BJ (cell line): ENCODE measurements at places on chromosomes 11 and 22. TPM values are rescaled to one million over a fixed set of nuclear protein-coding genes. Genes with fewer than 3 reads are reported as not detected.

DNA sequence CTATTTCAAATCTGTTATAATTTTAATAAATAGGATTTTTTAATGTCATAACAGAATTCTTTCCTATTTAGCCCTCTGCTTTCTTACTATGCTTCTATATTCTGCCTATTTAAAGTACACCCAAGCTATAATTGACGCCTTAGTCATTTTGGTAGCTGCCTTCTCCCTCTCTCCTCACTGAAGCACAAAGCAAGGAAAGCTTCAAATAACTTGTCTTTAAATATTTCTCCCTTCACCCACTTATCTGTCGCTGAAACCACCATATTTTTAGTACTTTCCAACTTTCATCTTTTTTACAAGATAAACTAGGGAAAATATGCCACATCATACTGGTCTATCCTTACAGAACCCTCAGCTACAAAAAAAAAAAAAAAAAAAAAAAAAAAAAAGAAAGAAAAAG lies 127.9 kb downstream of the ENTHD1 start:
- no peak for DNase-seq

DNA sequence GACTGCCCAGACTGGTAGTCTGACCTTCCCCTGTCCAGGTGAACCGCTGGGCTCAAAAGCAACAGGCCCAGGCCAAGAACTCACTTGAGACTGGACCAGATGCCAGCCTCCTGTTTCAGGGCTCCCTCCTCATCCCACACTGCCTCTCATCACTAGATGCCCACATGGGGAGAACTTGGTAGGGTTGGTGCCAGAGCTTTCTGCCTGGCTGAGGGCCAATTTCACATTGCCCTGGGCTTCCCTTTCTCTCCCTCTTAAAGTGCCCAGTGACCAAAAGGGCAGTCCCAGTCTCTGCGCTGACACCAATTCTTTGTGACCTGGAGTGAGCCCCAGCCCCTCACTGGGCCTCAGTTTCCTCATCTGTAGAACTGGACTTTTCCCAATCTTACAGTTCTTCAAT lies 41.7 kb downstream of the C11orf58 start:
- DNase-seq, result no peak

DNA sequence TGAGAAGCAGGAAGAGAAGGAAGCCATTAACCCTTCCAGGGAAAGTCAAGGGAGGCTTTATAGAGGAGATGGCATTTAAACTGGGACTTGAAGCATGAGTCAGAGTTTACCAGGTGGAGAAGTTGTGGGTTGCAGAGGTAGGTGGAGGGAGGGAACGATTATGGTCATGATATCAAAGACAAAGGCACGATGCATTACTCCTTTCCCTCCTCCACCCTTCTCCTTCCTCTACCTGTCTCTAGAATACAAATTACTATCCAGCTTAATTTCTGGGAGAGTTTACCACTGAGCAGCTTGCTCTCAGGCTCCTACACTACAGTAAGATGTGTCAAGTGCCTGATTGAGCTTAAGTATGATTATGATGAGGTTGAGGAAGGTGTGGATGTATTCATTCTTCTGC lies 151.7 kb downstream of the NELL1 start:
- DNase-seq, result no peak

ARFGAP2 gene
- polyA plus RNA-seq, result 44.8 and 58.1 TPM in 2 replicates

- DNase-seq, result no peak
Measured at GRCh38 chr11:129457321-129457720, 81.7 kb downstream of the BARX2 start.
